ENCODE measurements at places on chromosomes 5 and 9.

DNA sequence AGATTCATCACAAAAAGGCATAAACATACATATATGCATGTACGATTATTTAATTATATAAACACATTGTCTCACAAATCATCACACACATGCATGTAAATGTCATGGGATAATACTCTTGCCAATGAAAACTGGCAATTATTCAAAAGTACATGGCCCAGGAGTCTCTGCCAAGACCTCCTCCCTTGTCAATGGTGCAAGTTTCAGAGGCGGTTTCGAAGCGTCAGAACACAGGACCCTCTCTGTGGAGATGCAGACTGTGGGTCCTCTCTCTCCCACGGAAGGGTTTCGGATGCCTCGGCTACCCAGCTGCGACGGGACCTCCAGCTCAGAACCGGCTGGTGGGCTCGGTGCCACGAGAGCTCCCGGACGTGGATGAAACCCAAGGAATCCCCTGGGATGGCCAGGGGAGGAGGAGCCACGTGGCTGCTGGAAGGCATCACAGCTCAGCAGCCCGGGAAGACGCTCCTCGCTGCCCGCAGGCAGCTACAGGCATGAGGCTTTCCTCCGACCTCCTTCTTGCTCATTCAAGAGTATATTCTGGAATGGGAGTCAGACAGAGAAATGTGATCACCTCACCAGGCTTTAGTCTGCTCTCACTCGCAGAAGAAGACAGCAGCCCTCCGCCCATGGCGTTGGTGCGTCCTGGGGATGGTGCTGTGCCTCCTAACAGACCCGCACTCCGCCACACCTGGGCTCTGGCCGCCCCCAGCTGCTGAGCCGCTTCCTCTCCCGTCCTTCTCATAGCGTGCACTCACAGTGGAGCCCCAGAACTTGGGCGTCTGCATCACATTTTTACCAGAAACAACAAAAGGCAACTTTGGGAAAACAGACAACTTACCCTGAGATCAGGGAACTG lies 308.8 kb downstream of the IRX2 start:
- no peak for DNase-seq

DNA sequence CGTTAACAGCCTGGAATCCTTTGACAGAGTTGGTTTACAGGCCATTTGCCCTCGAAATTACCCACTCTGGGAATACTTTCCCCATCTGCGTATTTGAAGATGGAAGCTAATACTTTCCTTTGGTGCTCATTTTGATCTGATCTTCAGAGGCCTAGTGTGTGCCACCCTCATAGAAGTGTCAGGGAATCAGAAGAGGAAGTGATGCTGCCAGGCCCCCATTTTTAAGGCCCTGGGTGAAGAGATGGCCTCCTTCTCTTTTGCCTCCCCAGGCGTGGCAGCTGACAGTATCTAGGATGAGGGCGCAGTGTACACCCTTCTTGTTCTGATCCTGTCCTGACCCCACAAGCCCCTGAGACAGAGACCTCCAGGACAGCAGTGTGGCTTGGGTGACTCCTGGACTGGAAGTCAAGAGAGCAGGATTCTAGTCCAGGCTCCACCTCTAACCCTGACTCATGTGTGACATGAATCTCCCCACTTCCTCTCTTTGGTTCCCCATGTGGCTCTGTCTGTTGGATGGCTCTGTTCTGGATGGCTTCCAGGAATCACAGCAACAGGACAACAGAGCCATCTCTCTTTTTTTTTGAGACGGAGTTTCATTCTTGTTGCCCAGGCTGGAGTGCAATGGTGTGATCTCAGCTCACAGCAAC lies 27.8 kb downstream of the CSF1R start:
- DNase-seq, result peak; percentile 61

DNA sequence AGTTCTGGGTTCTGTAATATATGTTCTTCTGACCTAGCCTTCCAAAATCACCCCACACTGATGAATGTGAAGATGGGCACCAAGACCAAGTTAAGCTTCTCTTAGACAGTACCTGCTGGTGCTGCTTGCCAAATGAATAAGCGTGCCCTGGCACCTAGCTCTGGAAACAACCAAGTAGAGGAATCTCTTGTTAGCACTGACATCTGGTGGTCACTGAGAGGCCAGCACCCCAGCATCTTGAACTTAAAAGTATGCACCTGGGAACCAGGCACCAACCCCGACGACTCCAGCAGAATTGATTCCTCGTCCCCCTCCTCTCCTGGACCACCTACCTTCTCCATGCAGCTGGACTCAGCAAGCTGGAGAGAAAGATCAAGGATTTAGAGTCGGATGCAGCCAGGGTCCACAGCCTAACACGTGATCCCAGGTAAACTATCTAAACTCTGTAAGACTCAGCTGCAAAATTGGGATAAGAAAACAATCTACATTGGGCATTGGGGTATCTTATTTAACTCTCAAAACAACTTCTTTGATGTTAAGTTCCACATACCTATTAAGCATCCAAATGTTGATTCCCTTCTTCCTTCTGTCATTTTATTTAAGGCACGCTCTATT lies 89.8 kb downstream of the SLC1A3 start:
- DNase-seq, result no peak

DNA sequence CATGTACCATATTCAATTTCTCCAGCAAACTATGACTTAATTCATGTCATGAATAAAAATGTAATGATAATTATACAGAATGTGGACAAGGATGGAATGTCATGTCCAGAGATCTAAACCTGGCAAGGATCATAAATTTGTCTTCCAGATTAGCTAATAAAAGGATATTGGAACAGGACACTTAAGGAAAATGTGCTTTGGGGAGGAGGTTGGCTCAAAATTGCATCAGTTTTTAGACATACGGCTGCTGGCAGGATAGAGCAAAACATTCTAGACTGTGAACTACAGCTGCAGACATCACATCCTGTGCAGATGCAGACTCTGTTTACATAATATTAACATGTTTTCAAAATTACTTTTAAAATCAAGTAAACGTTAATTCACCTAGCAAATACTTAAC lies 248.4 kb downstream of the TLR4 start:
- DNase-seq, result no peak

GRCh38 chr9:19550009-19550408 lies 141.2 kb downstream of the ACER2 start:
- DNase-seq, result no peak

DNA sequence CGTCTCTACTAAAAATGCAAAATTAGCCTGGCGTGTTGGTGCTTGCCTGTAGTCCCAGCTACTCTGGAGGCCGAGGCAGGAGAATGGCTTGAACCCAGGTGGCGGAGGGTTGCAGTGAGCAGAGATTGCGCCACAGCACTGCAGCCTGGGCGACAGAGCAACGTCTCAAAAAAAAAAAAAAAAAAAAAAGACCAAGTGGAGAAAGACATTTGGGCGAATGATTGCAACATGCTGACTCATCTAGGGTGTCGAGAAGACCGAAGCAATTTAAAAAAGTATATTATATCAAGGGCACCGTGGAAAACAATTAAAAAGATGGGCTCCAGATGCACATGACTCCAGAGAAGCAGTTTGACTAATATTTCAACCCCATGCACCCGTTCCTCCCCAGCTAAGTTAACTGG lies 9.2 kb downstream of the KLF4 start:
- peak; percentile 5 for DNase-seq

GRCh38 chr9:131584858-131585257 lies 39.5 kb downstream of the PRRT1B start:
- DNase-seq, result no peak

- DNase-seq, result no peak
Measured at GRCh38 chr5:1298723-1299510, 4.0 kb upstream of the TERT start.

GRCh38 chr5:146425023-146425422 lies 22.1 kb upstream of the TCERG1 start:
- no peak for DNase-seq

DNA sequence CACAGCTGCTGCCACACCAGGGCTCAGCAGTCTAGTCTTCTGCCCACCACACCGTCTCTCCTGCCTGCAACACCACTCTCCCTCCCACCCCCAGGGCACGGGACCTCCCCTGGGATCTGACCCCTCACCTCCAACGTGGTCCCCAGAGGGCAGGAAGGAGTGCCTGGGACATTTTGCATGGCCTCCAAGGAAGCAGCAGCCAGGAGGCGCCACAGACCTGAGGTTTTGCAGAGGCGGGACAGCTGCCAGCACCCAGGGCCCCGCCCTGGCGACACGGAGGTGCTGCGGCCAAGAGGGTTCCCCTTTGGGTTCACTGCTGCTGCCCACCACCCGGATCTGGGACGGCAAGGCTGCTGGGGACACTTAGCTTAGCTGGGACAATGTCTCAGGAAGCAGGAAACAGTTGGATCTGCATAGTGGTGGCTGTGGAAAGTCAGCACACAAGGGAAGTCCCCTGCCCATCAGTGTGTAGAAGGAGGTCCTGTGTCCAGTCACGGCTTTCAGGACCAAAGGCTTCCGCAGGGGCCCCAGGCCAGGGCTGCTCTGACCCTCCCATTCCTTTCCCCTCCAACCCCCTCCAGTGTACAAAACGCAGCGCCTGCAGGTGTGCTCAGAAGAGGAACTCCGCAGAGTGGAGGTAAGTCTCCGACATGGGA lies 13.8 kb downstream of the PROP1 start:
- no peak for DNase-seq

GRCh38 chr9:103116246-103116645 lies 121.1 kb downstream of the CYLC2 start:
- no peak for DNase-seq

DNA sequence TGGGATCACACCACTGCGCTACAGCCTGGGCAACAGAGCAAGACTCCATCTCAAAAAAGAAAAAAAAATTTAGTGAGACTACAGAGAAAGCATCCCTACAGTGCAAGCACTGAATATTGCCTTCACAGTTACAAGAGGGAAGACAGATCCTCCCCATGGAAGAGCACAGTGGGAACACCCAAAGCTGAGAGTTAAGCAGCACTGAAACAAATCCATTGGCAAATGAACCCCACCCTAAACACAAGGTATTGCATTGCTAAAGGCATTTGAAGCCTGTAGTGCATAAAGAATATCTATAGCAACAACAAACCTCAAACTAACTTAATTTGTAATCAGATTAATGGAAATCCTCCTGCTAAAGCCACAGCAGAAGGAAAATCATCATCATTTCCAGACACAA lies 27.1 kb downstream of the HTR1A start:
- DNase-seq, result no peak

DNA sequence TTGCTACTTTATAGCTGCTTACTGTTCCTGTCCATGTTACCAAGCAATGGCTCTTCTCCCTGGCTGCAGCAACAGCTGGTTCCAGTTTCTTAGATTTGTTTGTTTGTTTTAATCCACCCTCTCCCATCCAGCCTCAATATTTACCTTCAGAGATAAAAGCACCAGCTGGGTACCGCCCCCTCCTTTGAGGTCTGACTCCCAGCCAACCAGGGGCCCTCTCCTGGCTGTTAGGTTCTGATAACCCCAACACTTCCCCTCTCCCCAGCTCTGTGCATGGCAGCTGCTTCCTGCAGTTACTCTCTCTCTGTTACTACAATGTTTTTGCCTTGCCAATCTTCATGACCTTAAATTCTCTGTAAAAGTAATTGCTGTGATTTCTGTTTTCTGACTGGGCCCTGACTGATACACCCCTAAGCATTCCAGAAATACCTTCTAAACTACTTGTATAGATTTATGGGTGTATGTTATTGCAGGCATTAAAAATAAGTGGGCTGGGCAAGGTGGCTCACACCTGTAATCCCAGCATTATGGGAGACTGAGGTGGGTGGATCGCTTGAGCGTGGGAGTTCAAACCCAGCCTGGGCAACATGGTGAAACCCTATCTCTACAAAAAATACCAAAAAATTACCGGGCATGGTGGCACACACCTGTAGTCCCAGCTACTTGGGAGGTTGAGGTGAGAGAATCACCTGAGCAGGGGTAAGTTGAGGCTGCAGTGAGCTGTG lies 2.6 kb upstream of the GCNT1 start:
- no peak for DNase-seq

DNA sequence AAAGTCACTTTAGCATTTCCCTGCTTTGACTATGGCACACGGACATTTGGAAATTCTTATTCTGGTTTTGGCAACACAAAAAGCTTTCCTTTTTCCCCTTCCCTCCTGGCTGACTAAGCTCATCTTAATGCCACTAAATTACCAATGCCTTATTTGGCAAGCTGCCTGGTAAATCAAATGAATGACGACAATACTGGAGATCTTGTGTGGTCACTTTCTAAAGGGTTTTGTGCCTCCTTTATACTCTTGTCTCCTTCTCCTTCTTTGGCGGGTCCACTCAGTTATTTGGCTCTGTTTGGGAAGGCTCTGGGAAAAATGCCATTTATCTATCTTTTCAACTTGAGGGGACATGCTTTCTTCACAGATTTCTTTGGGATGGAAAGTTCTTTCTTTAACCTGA lies 34.9 kb downstream of the SH3GL2 start:
- DNase-seq, result no peak

DNA sequence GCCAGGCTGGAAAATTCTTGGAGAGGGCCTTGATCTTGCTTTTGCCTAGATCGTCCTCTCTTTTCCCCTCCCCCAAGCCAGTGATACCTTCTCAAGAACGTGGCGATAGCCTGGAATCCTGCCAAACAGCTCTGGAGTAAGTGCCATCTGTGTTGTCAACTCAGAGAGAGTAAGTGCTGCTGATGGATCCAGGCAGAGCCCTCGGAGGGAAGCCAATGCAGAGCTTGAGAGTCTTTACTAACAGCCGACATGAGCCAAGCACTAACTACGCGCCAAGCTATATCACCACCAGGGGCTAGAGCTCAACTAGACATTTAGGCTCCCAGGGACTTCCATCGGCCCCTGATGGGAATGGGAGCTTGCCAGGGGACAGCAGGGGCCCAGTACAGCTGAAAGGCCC lies 17.6 kb downstream of the RAPGEF1 start:
- DNase-seq, result no peak

DNA sequence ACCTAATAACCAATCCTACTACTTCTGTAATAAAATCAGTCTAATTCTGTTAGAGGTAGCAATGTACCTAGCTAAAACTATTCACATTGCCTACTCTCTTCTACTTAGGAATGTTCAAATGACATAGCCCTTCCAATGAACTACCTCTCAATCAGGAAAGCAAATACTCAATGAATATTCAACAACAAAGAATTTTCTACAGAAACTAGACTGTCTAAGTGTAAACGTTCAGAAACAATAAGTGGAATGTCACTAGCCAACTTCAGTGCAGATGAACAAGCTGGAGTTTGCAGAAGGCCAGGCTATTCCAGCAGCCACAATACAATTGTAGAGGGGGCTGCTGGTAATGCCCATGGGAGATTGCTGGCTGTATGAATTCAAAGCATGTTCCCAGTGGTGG lies 743.2 kb upstream of the CDH10 start:
- no peak for DNase-seq

- no peak for DNase-seq
Measured at GRCh38 chr5:37836592-37837413, 3.0 kb downstream of the GDNF start.

GRCh38 chr9:20319641-20320337 lies 302.5 kb downstream of the MLLT3 start:
- no peak for DNase-seq

- no peak for DNase-seq
Measured at GRCh38 chr5:3036041-3036788, 284.7 kb upstream of the IRX2 start.

GRCh38 chr5:35383041-35383440 lies 152.8 kb upstream of the PRLR start:
- DNase-seq, result no peak

DNA sequence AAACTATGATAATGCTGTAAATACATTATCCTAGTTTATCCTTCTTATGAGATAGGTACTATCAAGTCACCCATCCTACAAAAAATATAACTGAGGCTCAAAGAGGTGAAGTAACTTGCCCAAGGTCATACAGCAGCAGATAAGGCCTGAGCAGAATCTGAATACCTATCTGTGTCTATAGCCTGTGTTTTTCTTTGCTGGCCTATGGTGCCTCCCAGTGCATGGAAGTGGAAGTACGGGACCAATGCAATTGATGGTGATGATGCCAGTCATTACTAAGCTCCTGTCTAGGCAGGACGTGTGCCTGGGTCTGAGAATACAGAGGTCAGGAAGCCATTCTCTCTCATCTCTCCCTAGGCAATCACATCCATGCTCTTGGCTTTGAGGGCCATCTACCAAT lies 67.8 kb downstream of the FAT2 start:
- DNase-seq, result peak; percentile 22

All from bone marrow (tissue), 2 donors.